Stimulated activated CD4-positive, alpha-beta T cell treated with anti-CD3 and anti-CD28 coated beads, Interleukin-2, amount 100 ng/mL, for 24 hours (primary cell): ENCODE measurements at places on chromosomes 12 and 14.

DNA sequence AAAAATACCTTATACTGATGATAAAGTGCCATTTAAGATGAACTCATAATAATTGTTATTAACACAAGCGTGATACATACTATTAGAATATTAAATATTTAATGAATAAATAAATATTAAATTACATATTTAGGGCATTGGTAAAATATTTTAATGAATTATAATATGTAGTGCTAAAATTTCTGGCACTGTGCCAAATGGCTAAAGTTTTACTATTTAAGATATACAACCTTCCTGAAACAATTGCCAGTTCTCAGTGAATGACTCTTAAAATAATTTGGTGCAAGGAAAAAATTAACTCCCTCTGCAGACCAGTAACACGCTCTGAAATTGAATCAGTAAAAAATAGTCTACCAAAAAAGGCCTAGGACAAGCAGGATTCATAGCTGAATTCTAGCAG lies 428.9 kb upstream of the ATXN7L3B start:
- no peak for DNase-seq

GRCh38 chr12:106436164-106436563 lies 78.6 kb downstream of the POLR3B start:
- no peak for DNase-seq

DNA sequence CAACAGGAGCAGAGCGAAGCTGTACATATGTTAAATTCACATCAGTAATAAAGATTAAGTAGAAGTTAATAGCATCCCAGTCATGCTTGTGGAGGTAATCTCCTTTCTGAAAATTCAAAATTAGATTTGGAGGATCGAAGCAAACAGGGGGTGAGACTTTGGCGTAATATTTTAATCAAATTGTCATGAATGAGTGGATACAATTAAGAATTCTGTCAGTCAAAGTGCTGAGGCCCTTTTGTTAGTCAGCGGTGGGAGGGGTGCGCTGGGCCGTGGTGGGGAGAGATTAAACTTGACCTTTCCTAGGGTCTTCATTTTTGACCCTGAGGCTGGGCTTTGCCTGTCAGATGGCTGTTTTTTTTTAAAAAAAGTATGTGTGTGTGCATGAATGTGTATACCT lies 226.7 kb downstream of the VRK1 start:
- no peak for DNase-seq

- no peak for DNase-seq
Observed at GRCh38 chr12:82186282-82186681, 171.9 kb downstream of the CCDC59 start.

GRCh38 chr14:89767861-89768268 lies 186.7 kb downstream of the EFCAB11 start:
- DNase-seq = peak; percentile 63
